ENCODE measurements at places on chromosomes 7 and 10. TPM values are rescaled to one million over a fixed set of nuclear protein-coding genes. Genes with fewer than 3 reads are reported as not detected.

Gene SNX10
- not detected for total RNA-seq

Gene FXYD4
- total RNA-seq, result not detected

Gene AKR1D1
- total RNA-seq, result not detected

GRCh38 chr10:118041316-118041715 lies 5.4 kb downstream of the RAB11FIP2 start:
- DNase-seq, result peak; percentile 76

- no peak for DNase-seq
Measured at GRCh38 chr10:110510086-110510485, 12.4 kb downstream of the DUSP5 start.

GRCh38 chr7:130490311-130490791 lies 1.5 kb upstream of the MEST start:
- DNase-seq, result no peak

DNA sequence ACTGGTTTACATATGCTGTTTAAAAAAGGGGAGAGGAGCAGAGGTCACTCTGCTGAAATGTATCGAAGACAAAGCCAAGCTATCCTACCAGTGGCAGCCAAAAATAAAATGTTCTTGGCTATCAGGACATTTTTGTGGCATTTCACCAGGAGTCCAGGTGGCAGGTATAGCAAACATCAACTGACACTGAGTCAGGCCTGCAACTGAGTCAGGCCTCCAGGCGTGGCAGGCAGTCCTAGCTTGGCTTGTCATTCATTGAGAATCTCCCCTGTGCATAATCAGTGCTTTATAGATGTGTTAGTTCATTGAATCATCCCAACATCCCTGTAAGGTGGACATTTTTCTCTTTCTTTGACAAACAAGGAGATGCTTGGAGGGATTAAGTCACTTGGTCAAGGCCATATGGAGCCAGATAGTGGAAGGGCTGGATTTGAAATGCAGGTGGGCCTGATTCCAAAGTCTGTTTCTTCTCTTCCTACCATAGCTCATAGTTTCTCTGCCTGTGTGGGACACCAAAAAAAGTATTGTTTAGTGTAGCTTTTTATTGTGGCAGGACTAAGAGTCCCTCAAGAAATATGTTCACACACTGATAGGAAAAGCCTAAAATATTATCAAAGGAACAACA lies 4.3 kb downstream of the DYNC1I1 start:
- DNase-seq, result no peak

DNA sequence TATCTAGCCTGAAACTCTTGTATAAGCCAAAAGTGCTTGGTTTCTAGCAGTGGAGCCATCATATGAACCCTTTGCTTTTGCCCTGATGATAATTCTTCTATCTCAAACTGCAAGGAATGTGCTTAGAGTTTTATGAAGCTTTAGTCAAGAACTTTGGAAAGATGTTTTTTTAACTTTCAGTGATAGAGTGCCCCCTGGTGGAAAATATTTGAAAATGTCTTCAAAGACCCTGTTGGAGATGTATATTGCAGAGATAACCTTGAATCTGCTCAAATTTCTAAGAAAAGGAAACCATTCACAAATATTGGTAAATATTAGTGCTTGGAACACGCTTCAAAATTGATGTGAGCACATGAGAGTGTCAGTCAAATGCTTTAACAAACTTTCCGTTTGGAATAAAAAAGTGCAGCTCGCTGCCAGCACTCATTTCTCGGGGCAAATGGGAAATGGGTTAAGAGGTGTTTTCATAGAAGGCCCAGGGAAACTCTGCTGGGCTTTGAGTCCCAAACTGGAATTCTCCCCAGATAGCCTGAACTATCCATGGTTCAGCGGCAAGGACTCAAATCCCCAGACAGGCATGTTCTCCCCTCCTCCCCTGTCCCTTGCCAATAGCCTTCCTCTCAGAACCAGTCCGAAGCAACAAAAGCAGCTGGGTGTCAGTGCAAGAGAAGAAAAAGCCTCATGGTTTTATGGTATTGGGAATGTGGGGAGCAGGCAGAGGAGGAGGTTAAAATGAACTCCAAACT lies 129.3 kb downstream of the MYOF start:
- peak; percentile 52 for DNase-seq

Data from IMR-90 (cell line).